ENCODE measurements at places on chromosomes 4 and X. TPM values are rescaled to one million over a fixed set of nuclear protein-coding genes. Genes with fewer than 3 reads are reported as not detected.
A peak's percentile ranks its signal among the peaks of the same experiment; 100 is the strongest.

GRCh38 chr4:7196736-7197135 is 4.4 kb downstream of the SORCS2 start:
- DNase-seq, result no peak
- no peaks in the 10 kb centered on the region for H3K36me3 ChIP-seq
- no peaks in the 10 kb centered on the region for H3K27me3 ChIP-seq
- H3K4me1 ChIP-seq, result peaks cover 3% of the 10 kb centered on the region
- no peak overlapping the region for H3K4me3 ChIP-seq
- H3K27ac ChIP-seq, result no peak overlapping the region

GRCh38 chr4:184957446-184958115 is 60.7 kb upstream of the HELT start:
- no peak overlapping the region for H3K27ac ChIP-seq
- no peaks in the 10 kb centered on the region for H3K4me1 ChIP-seq
- H3K27me3 ChIP-seq, result no peaks in the 10 kb centered on the region
- DNase-seq, result no peak

CXorf49 gene
- total RNA-seq, result not detected

- no peaks in the 10 kb centered on the region for H3K27me3 ChIP-seq
- no peak overlapping the region for H3K27ac ChIP-seq
- no peak overlapping the region for H3K4me3 ChIP-seq
Measured at GRCh38 chr4:153318696-153319320, 25.7 kb upstream of the MND1 start.

GRCh38 chr4:3660086-3660927 is 105.9 kb upstream of the ADRA2C start:
- H3K36me3 ChIP-seq, result no peaks in the 10 kb centered on the region
- no peaks in the 10 kb centered on the region for H3K4me1 ChIP-seq
- DNase-seq, result no peak
- H3K4me3 ChIP-seq, result no peak overlapping the region

GRCh38 chr4:185145572-185145971 is 2.5 kb downstream of the SLC25A4 start:
- H3K4me3 ChIP-seq, result no peak overlapping the region
- H3K4me1 ChIP-seq, result peaks cover 8% of the 10 kb centered on the region
- H3K27me3 ChIP-seq, result no peaks in the 10 kb centered on the region
- H3K36me3 ChIP-seq, result peaks cover 2% of the 10 kb centered on the region

DNA sequence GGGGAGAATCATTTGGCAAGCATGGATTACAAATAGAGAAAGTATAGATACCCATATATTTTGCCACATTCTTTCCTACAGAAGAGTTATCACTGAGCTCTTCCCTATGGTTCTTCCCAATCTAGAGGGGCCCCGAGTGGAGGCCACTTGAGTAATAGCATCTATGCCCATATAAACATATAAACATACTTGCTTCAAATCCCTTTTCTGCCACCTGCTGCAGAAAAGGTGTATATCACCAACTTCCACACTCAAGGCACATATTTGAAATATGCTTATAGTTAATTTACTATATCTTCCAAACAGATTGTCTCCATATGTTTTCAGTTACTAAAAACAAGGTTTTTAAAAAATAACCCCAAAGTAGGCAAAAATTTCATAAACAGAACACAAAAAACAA is 642.8 kb upstream of the DIPK2B start:
- no peaks in the 10 kb centered on the region for H3K27me3 ChIP-seq
- H3K4me1 ChIP-seq, result no peaks in the 10 kb centered on the region
- H3K4me3 ChIP-seq, result no peak overlapping the region
- H3K27ac ChIP-seq, result no peak overlapping the region
- no peak for DNase-seq
- 0 out of 2 replicates have a peak, but pooled peaks cover 1% of the 10 kb centered on the region for H3K36me3 ChIP-seq

GRCh38 chr4:87697272-87697671 is 47.2 kb downstream of the DMP1 start:
- no peaks in the 10 kb centered on the region for H3K27me3 ChIP-seq
- no peak overlapping the region for H3K4me3 ChIP-seq
- DNase-seq, result no peak
- no peak overlapping the region for H3K27ac ChIP-seq
- H3K4me1 ChIP-seq, result no peaks in the 10 kb centered on the region

DNA sequence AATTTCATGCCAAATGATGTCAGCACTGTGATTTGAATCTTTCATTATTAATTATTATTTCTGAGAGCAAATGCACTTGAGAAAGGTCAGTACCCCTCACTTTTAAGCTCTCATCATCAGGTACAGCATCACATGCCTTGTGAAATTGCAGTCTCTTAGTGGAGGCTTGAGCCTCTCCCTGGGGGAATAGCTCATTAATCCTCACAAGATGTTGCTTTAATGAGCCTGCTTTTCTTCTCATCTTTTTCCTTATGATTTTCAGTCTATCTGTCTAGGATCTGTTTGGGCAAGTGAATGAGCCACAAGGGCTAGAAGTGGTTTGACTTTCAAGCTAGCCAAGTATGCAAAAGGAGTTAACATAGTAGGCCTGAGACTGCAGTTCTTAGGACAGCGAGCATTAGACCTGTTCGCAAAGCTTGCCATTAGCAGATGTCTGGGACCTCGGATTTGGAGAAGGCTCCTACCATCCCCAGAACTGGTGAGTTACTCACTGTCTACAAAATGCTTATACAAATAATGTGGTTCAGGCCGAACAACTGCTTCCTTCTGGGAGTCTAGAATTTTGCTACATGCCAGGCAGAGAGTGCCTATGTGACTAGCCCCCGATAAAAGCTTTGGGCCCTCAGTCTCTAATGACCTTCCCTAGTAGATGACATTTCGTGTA is 174.5 kb downstream of the IL15 start:
- no peaks in the 10 kb centered on the region for H3K36me3 ChIP-seq
- no peaks in the 10 kb centered on the region for H3K4me1 ChIP-seq

- H3K36me3 ChIP-seq, result no peaks in the 10 kb centered on the region
- H3K4me1 ChIP-seq, result peaks cover 9% of the 10 kb centered on the region
- peak; percentile 34 for DNase-seq
- no peak overlapping the region for H3K27ac ChIP-seq
- H3K27me3 ChIP-seq, result no peaks in the 10 kb centered on the region
- H3K4me3 ChIP-seq, result no peak overlapping the region
Measured at GRCh38 chr4:56728512-56728911, 47.4 kb upstream of the HOPX start.

- no peak overlapping the region for H3K27ac ChIP-seq
- DNase-seq, result no peak
- H3K4me3 ChIP-seq, result no peak overlapping the region
- peaks cover 4% of the 10 kb centered on the region for H3K4me1 ChIP-seq
- H3K27me3 ChIP-seq, result no peaks in the 10 kb centered on the region
Measured at GRCh38 chr4:83036991-83037665, 2.1 kb downstream of the COPS4 start.

GRCh38 chr4:154506253-154506652 is 14.7 kb upstream of the DCHS2 start:
- no peaks in the 10 kb centered on the region for H3K27me3 ChIP-seq
- H3K27ac ChIP-seq, result no peak overlapping the region
- DNase-seq, result no peak
- no peak overlapping the region for H3K4me3 ChIP-seq

- no peaks in the 10 kb centered on the region for H3K36me3 ChIP-seq
- H3K27me3 ChIP-seq, result no peaks in the 10 kb centered on the region
- DNase-seq, result no peak
- H3K4me1 ChIP-seq, result no peaks in the 10 kb centered on the region
Measured at GRCh38 chr4:126758493-126758892, 874.3 kb upstream of the INTU start.

- DNase-seq, result no peak
- no peaks in the 10 kb centered on the region for H3K4me1 ChIP-seq
- no peaks in the 10 kb centered on the region for H3K36me3 ChIP-seq
- no peak overlapping the region for H3K27ac ChIP-seq
- H3K27me3 ChIP-seq, result no peaks in the 10 kb centered on the region
Measured at GRCh38 chr4:145260091-145260490, 79.7 kb upstream of the OTUD4 start.

GRCh38 chr4:54668014-54668611 is 10.4 kb downstream of the KIT start:
- H3K4me3 ChIP-seq, result no peak overlapping the region
- H3K4me1 ChIP-seq, result no peaks in the 10 kb centered on the region
- no peaks in the 10 kb centered on the region for H3K27me3 ChIP-seq

LDB2 gene
- not detected for total RNA-seq

BMPR1B gene
- 8.7 TPM for total RNA-seq

UNC5C gene
- total RNA-seq, result not detected

DNA sequence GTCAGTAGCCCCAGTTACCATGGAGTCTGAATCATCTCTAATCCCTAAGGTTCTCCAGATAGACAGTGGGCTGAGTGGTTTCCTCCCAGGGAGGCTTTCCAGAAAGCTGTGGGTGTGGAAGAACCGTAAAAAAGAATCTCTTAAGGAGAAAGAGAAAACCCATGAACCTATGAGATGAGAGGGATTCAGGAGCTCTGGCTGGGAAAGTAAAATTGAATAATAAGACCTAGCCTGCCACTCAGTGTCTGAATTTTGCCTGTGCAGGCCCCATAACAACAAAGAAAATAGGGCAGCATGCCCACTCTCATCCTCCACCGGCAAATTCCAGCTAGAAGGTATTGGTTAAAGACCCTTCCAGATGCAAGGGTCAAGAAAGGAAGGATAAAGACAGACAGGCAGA is 16.9 kb downstream of the AWAT2 start:
- DNase-seq, result no peak
- no peaks in the 10 kb centered on the region for H3K27me3 ChIP-seq
- H3K4me1 ChIP-seq, result no peaks in the 10 kb centered on the region
- H3K27ac ChIP-seq, result no peak overlapping the region

GRCh38 chr4:64368741-64369140 is 40.5 kb downstream of the TECRL start:
- no peak overlapping the region for H3K27ac ChIP-seq
- no peak for DNase-seq
- H3K4me1 ChIP-seq, result no peaks in the 10 kb centered on the region
- no peaks in the 10 kb centered on the region for H3K36me3 ChIP-seq

GRCh38 chr4:15489551-15489950 is 19.9 kb downstream of the CC2D2A start:
- H3K4me1 ChIP-seq, result no peaks in the 10 kb centered on the region
- no peaks in the 10 kb centered on the region for H3K27me3 ChIP-seq
- no peaks in the 10 kb centered on the region for H3K36me3 ChIP-seq
- H3K4me3 ChIP-seq, result no peak overlapping the region
- DNase-seq, result no peak

DNA sequence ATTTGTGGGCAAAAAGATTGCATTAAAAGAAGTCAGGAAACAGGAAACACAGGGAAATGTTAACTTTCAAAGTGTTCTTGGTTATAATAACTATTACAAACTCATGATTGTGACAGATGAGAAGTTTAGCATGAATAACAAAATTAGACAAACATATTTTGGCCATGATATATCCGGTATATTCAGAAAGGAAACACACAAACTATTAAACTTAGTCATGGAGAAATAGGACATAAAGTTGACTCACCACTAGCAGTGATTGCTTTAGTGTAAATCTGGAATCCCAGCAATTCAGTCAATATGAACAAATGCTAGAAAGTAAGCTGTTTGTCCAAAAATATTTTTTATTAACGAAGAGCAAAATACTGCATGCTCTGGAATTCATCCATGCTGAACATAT is 1299.9 kb downstream of the C4orf33 start:
- H3K36me3 ChIP-seq, result no peaks in the 10 kb centered on the region
- H3K4me3 ChIP-seq, result no peak overlapping the region
- H3K4me1 ChIP-seq, result no peaks in the 10 kb centered on the region
- no peak overlapping the region for H3K27ac ChIP-seq

SLC26A1 gene
- total RNA-seq, result 9.6 TPM

- H3K4me1 ChIP-seq, result no peaks in the 10 kb centered on the region
- no peak overlapping the region for H3K4me3 ChIP-seq
- no peak overlapping the region for H3K27ac ChIP-seq
- no peaks in the 10 kb centered on the region for H3K27me3 ChIP-seq
- H3K36me3 ChIP-seq, result no peaks in the 10 kb centered on the region
Measured at GRCh38 chr4:173748353-173748752, 218.3 kb upstream of the HAND2 start.

DNA sequence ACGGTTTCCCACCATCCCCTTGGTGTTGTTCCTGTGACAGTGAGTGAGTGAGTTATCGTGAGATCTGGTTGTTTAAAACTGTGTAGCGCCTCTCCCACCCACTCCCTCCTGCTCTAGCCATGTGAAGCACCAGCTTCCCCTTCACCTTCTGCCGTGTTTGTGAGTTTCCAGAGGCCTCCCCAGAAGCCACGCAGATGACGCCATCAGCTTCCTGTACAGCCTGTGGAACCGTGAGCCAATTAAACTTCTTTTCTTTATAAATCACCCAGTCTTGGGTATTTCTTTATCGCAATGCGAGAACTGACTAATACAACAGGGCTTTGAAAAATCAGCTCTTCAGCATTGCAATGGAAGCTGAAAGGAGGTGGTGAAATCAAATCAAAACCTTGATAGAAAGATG is 50.0 kb downstream of the FGFBP1 start:
- no peak overlapping the region for H3K27ac ChIP-seq
- H3K4me3 ChIP-seq, result no peak overlapping the region
- H3K27me3 ChIP-seq, result no peaks in the 10 kb centered on the region
- H3K4me1 ChIP-seq, result 0 out of 2 replicates have a peak, but pooled peaks cover under 1% of the 10 kb centered on the region
- no peaks in the 10 kb centered on the region for H3K36me3 ChIP-seq

AREG gene
- total RNA-seq, result 146 TPM

DNA sequence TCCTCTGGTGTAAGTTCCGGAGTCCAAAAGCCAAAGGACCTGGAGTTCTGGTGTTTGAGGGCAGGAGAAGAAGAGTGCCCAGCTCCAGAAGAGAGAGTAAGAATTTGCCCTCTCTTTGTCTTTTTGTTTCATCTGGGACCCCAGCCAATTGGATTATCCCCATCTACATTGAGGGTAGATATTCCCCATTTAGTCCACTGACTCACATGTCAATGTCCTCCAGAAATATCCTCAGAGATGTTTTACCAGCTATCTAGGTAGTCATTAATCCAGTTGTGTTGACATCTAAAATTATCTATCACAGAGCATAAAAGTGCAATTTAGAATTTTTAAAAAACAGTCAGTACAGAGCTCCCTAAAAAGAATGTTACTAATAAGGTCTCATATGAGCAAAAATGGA is 132.9 kb upstream of the TMEM47 start:
- no peak for DNase-seq
- no peaks in the 10 kb centered on the region for H3K36me3 ChIP-seq
- no peak overlapping the region for H3K27ac ChIP-seq
- no peaks in the 10 kb centered on the region for H3K4me1 ChIP-seq
- H3K27me3 ChIP-seq, result no peaks in the 10 kb centered on the region
- no peak overlapping the region for H3K4me3 ChIP-seq

- no peak overlapping the region for H3K27ac ChIP-seq
- H3K36me3 ChIP-seq, result no peaks in the 10 kb centered on the region
- H3K27me3 ChIP-seq, result no peaks in the 10 kb centered on the region
Measured at GRCh38 chr4:32689518-32689917, 1969.3 kb downstream of the PCDH7 start.

DNA sequence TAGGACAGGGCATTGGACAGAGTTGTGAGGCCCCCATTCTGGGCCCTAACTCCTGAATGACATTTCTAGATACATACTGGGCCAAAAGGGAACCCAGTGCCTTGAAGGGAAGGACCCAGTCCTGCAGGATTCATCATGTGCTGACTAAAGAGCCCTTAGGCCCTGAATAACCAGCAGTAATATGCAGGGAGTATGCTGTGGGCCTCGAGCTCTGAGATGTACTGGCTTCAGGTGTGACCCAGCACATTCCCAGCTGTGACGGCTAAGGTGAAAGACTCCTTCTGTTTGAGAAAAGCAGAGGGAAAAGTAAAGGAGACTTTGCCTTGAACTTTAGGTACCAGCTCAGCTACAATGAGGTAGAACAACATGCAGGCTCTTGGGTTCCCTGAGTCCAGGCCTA is 138.2 kb upstream of the HUWE1 start:
- H3K4me3 ChIP-seq, result no peak overlapping the region
- no peaks in the 10 kb centered on the region for H3K36me3 ChIP-seq
- H3K4me1 ChIP-seq, result no peaks in the 10 kb centered on the region
- no peaks in the 10 kb centered on the region for H3K27me3 ChIP-seq
- DNase-seq, result no peak

GRCh38 chr4:74329307-74329706 is 21.0 kb downstream of the EPGN start:
- no peak for DNase-seq
- 0 out of 2 replicates have a peak, but pooled peaks cover 4% of the 10 kb centered on the region for H3K4me1 ChIP-seq
- no peak overlapping the region for H3K4me3 ChIP-seq
- no peaks in the 10 kb centered on the region for H3K27me3 ChIP-seq
- H3K27ac ChIP-seq, result no peak overlapping the region
